ENCODE measurements at places on chromosomes 5 and 9.

DNA sequence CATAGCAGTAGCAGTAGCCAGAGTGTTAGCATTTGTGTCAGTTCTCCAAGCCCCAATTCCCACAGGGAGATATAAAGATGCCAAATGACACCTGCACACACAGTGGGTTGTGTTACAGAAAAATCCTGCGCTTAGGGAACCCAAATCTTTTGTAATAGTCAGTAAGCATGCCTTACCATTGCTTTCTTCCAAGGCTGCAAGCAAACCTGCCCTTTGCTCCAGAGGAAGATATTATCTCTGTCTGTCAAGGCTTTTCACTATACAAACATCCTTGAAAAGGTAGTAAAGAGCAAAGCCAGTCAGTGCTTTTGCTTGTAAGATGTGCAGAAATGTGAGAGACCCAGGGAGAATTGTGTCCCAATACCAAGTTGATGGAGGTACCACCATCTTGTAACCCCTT, 2.9 kb downstream of the ANKDD1B start:
- DNase-seq, result no peak

GRCh38 chr5:173352366-173353349, 24.4 kb upstream of the STC2 start:
- no peak for DNase-seq

DNA sequence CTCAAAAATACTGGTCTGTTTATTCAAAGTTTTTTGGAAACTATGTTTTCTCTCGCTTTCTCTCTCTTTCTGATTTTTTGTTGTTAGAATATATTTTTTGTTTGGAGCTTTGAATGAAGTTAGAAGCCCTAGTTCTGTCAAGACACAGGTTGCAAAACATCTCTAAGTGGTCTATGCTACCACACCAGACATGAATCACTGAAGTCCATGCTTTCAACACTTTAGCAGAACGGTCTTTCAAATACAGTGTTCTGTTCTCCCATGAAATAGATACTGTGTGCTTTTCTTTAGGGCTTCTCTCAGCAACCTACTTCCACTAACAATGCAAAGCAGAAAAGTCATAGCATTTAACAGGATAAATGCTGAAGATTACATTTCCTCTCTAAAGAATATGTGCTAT, 392.5 kb downstream of the TMEM167A start:
- no peak for DNase-seq

DNA sequence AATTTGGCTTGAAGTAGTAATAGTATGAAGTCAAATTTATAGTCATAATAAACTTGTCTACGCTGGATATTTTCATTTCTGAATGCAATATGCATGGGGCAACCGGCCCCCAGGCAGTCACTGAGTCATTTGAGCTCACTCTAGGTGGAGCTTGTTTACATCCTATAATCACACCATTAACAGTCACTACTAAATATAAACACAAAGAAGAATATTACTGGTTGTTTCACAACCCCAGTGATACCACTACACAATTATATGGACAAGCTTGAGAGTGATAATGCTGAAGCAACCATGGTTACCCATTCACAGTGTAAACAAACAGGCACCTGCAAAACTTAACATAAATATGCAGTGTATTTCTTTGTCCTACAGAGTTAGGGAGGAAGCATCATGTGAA, 68.7 kb downstream of the MARCHF3 start:
- DNase-seq, result no peak

DNA sequence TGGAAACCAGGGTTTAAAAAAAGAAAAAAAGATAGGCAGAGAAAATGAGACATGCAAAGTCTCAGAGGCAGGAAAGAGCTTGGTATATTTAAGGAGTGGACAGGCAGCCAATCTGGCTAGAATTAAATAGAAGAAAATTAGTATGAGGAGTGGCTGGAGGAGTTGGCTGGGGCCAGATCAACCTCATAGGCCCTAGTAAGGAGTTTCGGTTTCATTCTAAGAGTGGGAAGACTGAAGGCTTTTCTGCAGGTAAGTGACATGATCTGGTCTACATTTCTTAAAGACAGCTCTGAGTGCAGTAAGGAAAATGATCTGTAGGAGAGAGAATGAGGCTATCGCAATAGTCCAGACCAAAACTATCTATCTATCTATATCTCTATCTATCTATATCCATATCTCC, 27.5 kb downstream of the ADRB2 start:
- no peak for DNase-seq

DNA sequence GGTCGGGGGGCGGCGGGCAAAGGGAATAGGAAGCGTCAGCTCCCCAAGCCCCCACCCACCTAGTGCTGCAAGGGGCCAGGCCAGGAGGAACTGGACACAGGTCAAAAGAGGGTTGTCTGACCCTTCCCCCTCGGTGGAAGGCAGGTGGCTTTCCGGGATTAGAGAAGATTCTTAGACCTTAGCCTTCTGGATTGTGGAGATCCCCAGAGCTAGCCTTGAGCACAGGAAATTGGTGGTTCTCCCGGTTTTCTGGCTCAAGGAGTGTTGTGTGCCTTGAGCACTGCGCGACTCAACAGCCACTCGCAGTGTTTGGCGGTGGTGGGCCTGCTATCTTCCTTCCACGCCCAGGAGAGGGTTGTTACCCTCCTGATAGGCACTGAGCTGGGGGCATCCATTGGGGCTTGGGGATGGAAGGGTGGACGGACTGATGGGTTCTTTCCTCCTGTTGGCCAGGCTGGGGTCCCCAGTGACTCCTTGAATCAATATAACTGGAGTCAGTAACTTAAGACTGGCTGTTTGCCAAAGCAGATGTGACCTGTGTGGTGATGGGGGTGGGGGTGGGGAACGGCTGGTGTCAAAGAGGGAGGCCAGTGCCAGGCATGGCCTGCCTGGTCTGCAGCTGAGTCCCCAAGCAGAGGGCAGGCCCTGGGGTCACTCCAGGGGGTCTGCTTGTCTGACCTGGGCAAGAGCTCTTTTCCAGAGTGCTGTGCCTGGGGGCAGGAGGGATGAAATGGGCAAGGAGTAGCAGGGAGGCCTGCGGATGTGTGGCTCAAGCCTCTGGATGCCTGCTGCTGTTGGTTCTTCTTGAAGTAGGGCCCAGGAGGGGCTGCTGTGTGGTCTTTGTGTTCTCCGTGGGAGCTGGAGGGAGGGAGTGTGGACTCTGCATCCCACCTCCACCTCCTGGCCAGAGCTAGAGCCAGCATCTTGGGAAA, 2.1 kb downstream of the FGF18 start:
- no peak for DNase-seq

DNA sequence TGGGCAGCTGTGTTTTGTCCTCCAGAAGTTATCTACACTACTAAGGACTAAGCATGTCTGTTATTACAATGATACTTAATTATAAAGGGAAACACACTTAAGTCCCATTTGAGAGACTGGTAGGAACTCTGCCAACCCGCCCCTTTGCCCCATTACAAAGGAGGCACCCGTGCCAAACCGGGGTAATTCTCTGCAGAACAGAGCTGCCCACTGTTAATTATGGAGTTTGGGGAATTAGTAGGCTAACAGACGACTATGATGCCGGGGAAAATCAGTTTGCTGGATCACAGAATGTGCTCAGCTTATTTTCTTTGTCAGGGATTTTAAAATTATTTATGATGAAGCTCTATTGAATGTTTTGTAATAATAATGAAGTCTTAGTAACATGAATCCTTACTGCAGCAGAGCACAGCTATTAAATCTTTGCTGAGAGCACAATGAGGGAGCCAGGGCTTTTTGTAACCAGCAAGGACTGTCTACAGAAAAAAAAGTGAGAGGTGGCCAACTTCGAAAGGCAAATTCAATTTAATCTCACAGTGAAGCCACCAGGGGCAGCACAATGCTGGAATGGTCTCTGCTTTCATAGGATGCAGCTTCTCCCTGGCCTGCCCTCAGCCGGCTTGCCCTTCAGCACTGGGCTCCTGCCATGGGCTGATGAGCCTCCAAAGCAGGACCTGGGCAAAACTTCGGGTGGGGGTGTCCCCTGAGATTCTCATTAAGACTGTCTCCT, 134.5 kb downstream of the GNAQ start:
- no peak for DNase-seq

DNA sequence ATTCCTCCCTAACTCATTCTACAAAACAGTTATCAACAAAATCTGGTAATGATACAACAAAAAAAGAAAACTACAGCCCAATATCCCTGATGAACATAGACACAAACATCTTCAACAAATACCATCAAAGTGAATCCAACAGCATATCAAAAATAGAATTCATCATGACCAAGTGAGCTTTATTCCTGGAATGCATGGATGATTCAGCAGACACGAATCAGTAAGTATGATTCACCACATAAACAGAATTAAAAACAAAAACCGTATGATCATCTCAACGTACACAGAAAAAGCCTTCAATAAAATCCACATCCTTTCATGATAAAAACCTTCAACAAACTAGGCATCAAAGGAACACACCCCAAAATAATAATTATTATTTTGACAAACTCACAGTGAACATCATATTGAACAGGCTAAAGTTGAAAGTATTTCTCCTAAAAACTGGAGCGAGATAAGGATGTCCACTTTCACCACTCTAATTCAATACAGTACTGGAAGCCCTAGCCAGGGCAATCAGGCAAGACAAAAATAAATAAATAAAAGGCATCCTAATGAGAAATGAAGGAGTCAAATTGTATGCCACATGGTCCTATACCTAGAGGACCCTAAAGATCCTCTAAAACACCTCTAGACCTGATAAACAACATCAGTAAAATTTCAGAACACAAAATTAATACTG, 305.1 kb upstream of the RGMB start:
- DNase-seq, result no peak

DNA sequence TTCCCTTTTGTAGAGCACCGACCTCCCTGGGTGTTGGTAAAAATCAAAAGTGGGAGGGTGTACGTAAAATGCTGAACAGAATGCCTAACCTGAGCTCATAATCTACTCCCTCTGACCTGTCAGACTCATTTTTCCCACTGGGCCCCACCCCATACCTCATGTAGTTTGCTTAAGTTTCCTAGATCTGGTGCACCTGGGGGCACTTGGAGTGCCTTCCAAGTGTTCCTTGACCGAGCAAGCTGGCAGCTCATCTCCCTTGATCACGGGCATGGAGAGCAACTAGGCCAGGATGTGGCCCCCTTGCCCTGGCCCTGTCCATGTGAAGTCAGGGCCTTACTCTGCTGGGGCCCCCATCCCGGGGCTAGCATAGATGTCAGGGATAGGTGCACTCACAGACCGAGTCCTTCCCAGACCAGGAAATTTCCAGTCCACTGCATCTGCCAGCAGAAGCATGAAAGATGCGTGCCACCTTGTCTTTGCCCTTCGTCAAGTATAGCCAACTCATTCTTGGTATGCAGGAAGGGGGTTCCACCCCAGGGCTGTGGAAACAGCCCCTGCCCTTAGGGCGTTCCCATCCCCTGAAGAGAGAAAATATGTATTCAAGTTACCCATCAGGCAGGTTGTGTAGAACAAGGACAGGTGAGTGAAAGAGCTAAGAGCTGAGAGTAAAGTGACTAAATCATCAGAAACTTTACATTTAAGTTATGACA, 41.9 kb downstream of the SLC22A5 start:
- no peak for DNase-seq

- no peak for DNase-seq
Measured at GRCh38 chr5:95973793-95974325, 12.2 kb upstream of the ELL2 start.

- DNase-seq, result no peak
Measured at GRCh38 chr5:57216714-57217113, 42.9 kb downstream of the GPBP1 start.

DNA sequence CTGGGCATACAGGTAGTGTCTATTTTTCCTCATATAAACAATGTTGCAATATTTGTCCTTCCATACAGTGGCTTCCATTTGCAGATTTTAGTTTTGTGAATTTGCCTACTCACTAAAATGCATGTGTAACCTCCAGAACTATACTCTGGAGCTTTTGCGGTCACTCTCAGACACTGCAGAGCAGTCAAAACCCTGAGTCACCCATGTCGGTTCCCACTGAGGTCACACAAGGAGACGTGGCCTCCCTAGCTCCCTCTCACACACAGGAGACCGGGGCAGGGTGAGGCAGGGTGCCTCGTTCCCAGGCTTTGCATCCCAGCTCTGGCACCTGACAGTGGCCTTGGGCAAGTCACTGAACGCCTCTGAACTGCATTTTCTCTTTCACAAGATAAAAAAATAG, 55.5 kb upstream of the ZNF354A start:
- no peak for DNase-seq
